ENCODE measurements at places on chromosomes 5 and 9.

- H3K4me1 ChIP-seq: no peaks in the 10 kb centered on the region
- H3K27ac ChIP-seq: no peak overlapping the region
- no peaks in the 10 kb centered on the region for H3K27me3 ChIP-seq
- H3K4me3 ChIP-seq: no peak overlapping the region
Measured at GRCh38 chr5:130693509-130693908, 471.5 kb downstream of the HINT1 start.

GRCh38 chr5:87169300-87169991 is 98.2 kb upstream of the RASA1 start:
- no peak overlapping the region for H3K27ac ChIP-seq
- H3K27me3 ChIP-seq: no peaks in the 10 kb centered on the region
- DNase-seq: no peak
- no peaks in the 10 kb centered on the region for H3K36me3 ChIP-seq
- H3K4me3 ChIP-seq: no peak overlapping the region
- no peaks in the 10 kb centered on the region for H3K4me1 ChIP-seq

- no peaks in the 10 kb centered on the region for H3K36me3 ChIP-seq
- H3K4me3 ChIP-seq: no peak overlapping the region
- no peaks in the 10 kb centered on the region for H3K4me1 ChIP-seq
- H3K27me3 ChIP-seq: no peaks in the 10 kb centered on the region
- no peak overlapping the region for H3K27ac ChIP-seq
- no peak for DNase-seq
Measured at GRCh38 chr5:44574678-44575077, 185.5 kb upstream of the FGF10 start.

- H3K27ac ChIP-seq: no peak overlapping the region
- H3K4me3 ChIP-seq: no peak overlapping the region
- DNase-seq: no peak
- no peaks in the 10 kb centered on the region for H3K4me1 ChIP-seq
- H3K27me3 ChIP-seq: no peaks in the 10 kb centered on the region
Measured at GRCh38 chr9:87234854-87235253, 262.8 kb upstream of the DAPK1 start.

DNA sequence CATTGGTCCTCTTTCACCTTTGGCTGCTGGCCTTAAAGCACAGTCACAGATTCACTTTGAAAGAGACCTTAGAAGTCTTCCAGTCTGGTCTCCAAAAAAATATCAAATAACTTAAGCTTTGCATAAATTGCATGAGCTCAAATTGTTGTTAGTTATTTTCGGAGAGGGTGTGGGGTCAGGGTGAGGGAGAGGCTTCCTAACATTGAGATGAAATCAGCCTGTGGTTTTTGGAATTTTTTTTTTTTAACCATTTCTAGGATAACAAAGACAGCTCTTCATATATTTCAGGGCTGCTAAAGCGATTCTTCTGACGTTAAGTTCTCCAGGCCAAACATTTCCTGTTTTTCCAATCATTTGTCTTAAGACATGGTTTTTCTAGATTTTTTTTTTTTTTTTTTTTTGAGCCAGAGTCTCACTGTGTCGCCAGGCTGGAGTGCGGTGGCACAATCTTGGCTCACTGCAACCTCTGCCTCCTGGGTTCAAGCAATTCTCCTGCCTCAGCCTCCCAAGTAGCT is 4.5 kb downstream of the OCLN start:
- H3K4me1 ChIP-seq: no peaks in the 10 kb centered on the region
- H3K27ac ChIP-seq: peak overlapping the region; percentile 45
- no peaks in the 10 kb centered on the region for H3K27me3 ChIP-seq
- H3K36me3 ChIP-seq: no peaks in the 10 kb centered on the region
- no peak overlapping the region for H3K4me3 ChIP-seq

GRCh38 chr5:134968055-134968454 is 348 bp downstream of the CATSPER3 start:
- H3K4me3 ChIP-seq: no peak overlapping the region
- no peaks in the 10 kb centered on the region for H3K27me3 ChIP-seq
- no peak overlapping the region for H3K27ac ChIP-seq
- H3K4me1 ChIP-seq: no peaks in the 10 kb centered on the region
- no peaks in the 10 kb centered on the region for H3K36me3 ChIP-seq

GRCh38 chr5:136028782-136029742 is at the start of gene TGFBI:
TGFBI (plus strand) TSS chr5:136028988; CDS start chr5:136029056, 68 bp downstream.
- H3K27me3 ChIP-seq: no peaks in the 10 kb centered on the region
- H3K27ac ChIP-seq: peak within 1 kb of the TSS; percentile 67
- no peaks in the 10 kb centered on the region for H3K36me3 ChIP-seq
- H3K4me1 ChIP-seq: no peaks in the 10 kb centered on the region
- H3K4me3 ChIP-seq: peak within 1 kb of the TSS; percentile 59
- peak; percentile 87 for DNase-seq

- no peaks in the 10 kb centered on the region for H3K4me1 ChIP-seq
- H3K27me3 ChIP-seq: no peaks in the 10 kb centered on the region
- no peaks in the 10 kb centered on the region for H3K36me3 ChIP-seq
- H3K4me3 ChIP-seq: no peak overlapping the region
- no peak for DNase-seq
Measured at GRCh38 chr5:31707329-31707728, 68.4 kb downstream of the PDZD2 start.

DNA sequence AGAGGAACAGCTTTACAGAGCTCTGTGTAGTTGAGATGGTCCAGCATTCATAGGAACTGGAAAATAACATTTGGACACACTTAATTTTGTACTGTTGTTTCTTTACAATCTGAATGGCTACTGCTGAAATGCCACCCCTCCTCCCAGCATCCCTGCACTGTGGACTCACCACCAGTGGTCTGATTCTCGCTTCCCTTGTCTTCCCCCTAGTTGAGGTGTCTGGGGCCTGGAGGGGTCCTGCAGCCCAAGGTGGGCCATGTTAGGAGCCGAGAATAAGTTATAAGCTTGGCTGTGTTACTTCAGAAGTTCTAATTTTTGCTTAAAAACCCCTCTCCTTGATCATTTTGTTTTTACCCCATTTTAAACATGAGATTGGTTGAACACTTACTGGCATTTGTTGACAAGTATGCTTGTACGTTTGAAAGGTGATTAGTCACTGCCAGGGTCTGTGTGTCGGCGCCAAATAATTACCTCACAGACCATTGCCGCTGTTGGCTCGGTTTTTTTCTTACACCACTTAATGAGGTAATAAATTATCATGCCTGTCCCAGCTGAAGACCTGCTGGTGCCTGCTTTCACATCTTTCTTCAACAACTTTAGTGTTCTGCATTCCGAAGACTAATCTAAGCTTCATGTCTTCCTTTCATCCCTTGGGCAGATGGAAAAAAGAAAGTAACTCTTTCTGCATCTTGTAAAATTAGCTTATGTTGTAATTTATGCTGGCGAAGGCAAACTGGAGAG is 65.8 kb downstream of the MCCC2 start:
- H3K27ac ChIP-seq: no peak overlapping the region
- no peak overlapping the region for H3K4me3 ChIP-seq
- no peaks in the 10 kb centered on the region for H3K27me3 ChIP-seq
- peaks cover 29% of the 10 kb centered on the region for H3K36me3 ChIP-seq

DNA sequence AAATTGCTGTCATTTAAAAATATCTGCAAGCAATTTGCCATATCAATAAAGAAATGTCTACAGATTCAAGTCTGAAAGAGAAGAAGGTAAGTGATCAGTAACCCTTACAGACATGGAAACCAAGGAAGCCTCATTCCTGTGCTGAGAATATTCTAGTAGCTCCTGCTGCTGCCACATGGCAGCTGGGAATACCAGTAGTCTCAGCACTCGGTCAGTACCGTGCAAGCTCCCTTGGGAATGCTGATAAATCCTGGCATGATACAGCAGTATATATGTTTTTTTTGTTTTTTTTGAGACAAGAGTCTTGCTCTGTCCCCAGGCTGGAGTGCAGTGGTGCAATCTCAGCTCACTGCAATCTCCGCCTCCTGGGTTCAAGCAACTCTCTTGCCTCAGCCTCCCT is 27.9 kb downstream of the NANS start:
- H3K4me1 ChIP-seq: peaks cover 24% of the 10 kb centered on the region
- H3K27ac ChIP-seq: no peak overlapping the region
- DNase-seq: no peak
- no peak overlapping the region for H3K4me3 ChIP-seq
- H3K27me3 ChIP-seq: no peaks in the 10 kb centered on the region
- peaks cover 13% of the 10 kb centered on the region for H3K36me3 ChIP-seq

GRCh38 chr9:137521405-137521985 is 28.7 kb downstream of the PNPLA7 start:
- H3K27ac ChIP-seq: no peak overlapping the region
- peaks cover 3% of the 10 kb centered on the region for H3K36me3 ChIP-seq
- no peaks in the 10 kb centered on the region for H3K27me3 ChIP-seq
- no peak overlapping the region for H3K4me3 ChIP-seq
